ENCODE measurements at places on chromosomes 16 and 17.

DNA sequence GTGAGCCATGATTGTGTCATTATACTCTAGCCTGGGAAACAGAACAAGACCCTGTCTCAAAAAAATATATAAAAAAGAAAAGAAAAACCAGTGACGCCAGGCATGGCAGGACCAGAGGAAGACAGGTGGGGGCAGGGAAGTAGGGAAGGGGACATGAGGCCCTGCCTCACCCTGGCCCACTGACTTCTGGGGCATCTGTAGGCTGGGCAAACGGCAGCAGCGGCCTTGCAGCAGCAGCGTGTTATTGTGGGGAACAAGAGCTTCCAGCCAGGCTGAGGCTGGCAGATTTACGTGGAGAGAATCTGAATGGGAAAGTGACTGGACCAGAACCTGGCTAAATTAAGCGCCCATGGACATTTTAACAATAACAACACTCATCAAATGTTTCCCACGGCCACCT, 19.4 kb downstream of the CMTM4 start:
- DNase-seq: no peak

GRCh38 chr17:39165178-39165840, 652 bp downstream of the ARL5C start:
- DNase-seq: no peak

- DNase-seq: no peak
These were observed 16.7 kb downstream of the DNAJA3 start for GRCh38 chr16:4442371-4442770.

GRCh38 chr16:4053301-4053845, 62.9 kb downstream of the ADCY9 start:
- DNase-seq: no peak

DNA sequence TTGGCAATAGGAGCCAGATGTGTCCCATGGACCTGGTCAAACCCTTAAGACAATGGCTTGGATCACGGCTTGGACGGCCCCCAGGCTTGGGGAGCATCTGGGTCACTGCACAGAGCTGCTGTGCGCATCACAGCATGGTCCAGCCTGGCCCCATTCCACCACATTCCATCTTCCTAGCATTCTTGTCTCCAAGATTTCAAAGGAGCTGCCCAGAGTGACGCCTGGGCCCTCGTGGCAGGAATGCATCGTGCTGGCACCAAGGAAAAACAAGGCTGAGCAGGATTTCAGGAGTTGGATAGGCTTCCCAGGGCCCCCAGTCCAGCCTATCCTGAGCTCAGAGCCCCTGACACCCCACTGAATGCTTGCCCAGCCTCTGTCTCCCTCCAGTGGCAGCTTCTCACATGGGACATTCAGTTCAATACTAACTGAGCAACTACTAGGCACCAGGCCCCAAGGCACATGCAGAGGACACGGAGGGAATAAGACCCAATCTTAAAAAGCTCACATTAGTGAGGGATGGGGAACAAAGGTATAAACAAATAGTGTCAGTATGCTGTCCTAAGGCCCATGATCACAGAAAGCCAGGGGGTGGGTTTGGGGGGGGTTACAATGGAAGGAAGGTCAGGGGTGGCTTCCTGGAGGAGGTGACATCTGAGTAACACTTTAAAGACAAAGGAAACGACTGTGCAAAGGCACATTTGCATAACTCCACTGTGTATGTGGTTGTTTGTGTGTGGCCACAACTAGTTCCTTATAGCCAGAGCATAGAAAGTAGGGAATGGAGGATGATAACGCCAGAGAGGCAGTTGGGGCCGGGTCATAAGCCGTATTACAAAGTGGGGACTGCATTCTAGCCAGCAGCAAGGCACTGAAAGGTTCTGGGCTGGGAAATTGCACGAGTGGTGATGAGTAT, 34.1 kb downstream of the TK2 start:
- DNase-seq: no peak

GRCh38 chr16:7124701-7125100, 207.9 kb upstream of the RBFOX1 start:
- DNase-seq: no peak

DNA sequence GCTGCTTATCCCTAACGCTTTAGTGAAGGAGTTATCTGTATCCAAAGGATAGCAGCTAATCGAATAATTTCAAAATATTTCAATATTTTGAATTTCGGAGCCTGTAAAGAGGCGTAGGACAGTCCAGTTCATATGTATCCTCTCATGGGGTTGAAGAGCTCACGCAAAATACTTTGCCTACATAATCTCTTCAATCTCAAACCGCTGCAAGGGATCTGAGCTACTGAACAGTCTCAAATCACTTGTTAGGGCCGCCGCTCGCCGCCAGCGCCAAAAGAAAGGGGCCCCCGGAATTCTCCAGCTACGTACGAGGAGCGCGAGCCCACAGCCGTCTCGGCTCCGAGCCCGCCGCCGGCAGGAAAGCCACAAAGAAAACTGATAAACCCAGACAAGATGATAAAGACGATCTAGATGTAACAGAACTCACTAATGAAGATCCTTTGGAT, 601 bp upstream of the RFWD3 start:
- peak; percentile 62 for DNase-seq

- no peak for DNase-seq
These were observed 231.6 kb upstream of the CDH5 start for GRCh38 chr16:66134875-66135274.

GRCh38 chr17:18309202-18309601, 5.6 kb downstream of the TOP3A start:
- DNase-seq: no peak

DNA sequence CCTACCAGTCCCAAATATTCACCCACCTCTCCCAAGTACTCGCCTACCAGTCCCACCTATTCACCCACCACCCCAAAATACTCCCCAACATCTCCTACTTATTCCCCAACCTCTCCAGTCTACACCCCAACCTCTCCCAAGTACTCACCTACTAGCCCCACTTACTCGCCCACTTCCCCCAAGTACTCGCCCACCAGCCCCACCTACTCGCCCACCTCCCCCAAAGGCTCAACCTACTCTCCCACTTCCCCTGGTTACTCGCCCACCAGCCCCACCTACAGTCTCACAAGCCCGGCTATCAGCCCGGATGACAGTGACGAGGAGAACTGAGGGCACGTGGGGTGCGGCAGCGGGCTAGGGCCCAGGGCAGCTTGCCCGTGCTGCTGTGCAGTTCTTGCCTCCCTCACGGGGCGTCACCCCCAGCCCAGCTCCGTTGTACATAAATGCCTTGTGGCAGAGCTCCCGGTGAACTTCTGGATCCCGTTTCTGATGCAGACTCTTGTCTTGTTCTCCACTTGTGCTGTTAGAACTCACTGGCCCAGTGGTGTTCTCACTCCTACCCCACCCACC, 29.8 kb downstream of the POLR2A start:
- DNase-seq: no peak

DNA sequence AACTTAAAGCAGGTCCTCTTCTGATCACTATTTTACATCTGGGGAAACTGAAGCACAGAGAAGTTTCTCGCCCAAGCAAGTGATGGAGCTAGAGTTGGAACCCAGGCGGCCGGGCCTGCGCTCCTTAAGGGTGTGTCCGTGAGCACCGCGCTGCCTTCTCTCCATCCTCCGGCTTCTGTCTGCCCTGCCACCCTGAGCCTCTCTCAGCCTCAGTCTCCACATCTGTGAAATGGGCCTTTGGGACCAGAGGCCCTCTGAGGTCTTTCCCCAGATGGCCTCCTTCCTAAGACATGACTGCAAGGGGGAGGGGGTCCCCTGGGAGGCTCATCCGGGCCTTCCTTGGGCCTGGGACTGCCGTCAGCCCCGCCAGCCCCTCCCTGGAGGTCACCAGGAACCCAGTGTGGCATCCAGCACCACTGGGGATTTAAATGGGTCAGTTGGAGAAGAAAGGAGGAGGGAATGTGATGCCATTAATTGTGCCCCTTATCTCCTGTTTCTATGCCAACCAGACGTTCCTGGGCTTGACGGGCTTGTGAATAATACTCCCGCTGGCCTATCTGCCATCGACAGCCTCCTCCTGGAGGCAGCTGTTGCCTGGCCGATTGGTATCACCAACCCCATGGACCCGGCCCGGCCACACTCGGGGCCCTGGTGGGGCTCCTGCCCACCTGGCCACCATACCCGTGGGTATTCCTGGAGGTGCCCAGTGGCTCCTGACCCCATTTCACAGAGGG, 5.1 kb downstream of the ZFPM1 start:
- no peak for DNase-seq

DNA sequence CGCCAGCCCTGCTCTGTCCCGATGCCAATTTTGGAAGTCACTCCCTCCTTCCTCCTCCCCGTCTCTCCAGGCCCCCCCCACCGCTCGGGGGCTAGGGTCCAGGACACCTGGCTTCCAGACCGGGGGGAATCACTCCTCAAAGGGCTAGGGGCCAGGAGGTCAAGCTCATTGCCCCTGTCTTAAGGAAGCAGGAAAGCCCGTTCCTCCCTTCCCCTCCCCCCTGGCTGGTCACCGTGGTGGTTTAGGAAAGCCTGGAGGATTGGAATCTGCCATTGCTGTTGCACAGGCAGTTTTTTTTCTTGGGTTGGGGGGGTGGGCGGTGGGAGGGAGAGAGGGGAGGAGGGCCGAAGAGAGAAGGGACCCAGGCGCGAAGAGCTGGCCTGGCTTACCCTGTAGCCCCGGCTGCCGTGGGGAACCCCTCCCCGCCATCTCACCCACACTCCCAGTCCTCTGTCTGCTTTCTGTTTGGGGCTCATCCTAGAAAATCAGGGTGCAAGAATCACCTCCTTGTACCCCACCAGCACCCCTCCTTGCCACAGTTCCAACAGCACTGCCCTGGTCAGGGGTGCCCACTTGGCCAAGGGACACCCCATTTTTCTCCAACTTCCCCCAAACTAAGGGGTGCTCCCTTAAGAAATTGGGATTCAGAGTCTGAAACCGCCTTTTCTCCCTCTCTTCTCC, 2.9 kb upstream of the BCL6B start:
- DNase-seq: no peak
